H4 (cell line): ENCODE measurements at places on chromosomes 2 and 18. TPM values are rescaled to one million over a fixed set of nuclear protein-coding genes. Genes with fewer than 3 reads are reported as not detected.

DNA sequence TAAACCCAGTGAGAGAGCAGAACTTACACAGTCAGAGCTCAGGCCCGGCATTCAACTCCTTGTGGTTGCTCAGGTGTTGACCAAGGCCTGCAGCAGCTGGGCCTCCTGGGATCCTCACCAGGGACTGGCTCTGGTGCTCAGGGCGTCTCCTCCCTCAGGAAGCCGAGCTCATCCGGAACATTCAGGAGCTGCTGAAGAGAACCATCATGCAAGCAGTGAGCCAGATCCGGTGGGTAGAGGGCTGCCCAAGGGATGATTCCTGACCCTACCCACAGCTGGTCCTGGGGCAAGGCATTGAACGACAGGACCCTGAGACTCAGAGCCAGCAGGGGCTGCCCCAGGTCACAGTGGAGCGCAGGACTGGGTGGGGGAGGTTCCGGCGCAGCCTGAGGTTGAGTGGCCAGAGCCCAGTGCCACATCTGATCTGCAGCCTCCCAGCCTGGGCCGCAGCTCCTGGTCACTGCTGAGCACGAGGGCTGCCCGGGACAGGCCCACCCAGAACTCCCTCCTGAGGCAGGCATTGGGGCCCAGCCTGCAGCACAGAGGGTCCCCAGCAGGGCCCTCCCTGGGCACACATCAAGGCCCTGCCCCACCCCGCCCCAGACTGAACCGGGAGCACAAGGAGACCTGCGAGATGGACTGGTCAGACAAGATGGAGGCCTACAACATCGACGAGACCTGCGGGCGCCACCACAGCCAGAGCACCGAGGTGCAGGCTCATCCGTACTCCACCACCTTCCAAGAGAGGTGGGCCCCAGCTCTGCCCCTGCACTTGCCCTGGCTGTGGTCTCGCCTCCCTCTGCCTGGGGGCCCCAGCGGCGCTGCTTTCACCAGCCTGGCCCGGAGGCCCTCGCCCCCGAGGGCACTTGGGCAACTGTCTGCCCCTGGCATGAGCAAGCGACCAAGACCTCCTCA is 2.4 kb downstream of the TEKT4 start:
- DNase-seq = no peak

DNA sequence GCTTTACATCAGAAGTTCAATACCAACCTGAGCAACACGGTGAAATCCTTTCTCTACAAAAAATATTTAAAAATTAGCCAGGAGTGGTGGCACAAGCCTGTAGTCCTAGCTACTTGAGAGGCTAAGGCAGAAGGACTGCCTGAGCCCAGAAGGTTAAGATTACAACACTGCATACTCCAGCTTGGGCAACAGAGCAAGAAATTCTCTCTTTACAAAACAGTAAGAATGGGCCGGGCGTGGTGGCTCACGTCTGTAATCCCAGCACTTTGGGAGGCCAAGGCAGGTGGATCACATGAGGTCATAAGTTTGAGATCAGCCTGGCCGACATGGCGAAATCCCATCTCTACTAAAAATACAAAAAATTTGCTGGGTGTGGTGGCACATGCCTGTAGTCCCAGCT is 113.2 kb downstream of the USP34 start:
- no peak for DNase-seq

DNA sequence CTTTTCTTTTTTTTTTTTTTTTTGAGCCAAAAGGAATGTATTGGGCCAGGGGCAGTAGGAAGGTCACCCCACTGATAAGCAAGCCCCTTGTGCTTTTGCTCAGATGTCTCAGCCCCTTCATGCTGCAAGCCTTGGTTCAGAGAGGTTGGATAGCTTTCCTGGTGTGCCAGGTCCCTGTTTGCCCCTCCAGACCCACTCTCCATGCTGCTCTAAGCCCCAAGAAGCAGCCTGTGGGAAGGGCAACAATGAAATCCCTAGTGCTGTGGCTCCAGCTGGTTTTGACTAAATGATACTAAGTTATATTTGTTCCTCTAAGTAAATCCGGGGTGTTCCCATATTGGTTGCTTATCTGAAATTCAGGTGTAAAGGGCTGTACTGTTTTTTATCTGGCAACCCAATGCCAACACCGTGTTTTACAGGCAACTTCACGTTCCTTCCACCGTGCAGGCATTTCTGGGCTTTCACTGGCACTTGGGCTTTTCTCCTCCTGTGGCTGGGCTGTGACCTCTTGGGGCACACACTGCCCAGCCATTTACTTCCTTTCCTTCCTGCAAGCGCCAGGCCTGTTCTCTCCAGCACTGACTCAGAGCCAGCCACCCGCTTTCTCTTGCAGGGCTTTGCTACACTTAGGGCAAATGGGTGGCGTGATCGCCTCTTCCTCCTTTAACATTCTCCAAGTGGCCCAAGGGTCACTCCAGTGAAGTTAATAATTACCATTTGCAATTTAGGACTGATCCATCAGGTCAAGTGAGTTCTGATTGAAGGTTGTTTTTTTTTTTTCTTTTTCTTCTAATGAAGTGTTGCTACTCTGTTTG is 21.6 kb downstream of the MERTK start:
- DNase-seq = no peak

DNA sequence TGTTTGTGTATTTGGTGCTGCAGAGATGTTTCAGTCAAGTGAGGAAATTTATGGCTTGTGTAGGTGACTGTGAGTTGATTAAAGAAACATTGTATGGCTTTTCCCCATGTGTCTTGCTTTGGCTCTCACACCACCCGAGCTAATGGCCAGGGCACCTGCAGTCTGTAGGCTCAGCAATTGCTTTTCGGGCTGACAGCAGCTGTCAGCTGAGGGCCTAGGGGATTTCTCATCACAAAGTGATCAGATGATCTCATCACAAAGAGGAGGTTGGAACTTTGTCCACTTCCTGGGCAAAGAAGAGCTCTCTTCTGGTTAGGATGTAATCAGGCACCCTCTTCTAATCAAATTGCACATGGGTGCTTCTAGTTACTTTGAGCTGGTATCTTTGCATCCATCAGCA is 632.2 kb downstream of the SLC4A3 start:
- DNase-seq = no peak

- no peak for DNase-seq
These were observed 23.6 kb downstream of the OLA1 start for GRCh38 chr2:174224665-174225288.

- DNase-seq = no peak
These were observed 169.7 kb upstream of the NOSTRIN start for GRCh38 chr2:168632709-168633121.

Gene RUFY4
- total RNA-seq = not detected in 2 replicates

Gene PLGLB1
- 0.87 and 2.1 TPM in 2 replicates for total RNA-seq

Gene AQP12A
- not detected in 2 replicates for total RNA-seq

DNA sequence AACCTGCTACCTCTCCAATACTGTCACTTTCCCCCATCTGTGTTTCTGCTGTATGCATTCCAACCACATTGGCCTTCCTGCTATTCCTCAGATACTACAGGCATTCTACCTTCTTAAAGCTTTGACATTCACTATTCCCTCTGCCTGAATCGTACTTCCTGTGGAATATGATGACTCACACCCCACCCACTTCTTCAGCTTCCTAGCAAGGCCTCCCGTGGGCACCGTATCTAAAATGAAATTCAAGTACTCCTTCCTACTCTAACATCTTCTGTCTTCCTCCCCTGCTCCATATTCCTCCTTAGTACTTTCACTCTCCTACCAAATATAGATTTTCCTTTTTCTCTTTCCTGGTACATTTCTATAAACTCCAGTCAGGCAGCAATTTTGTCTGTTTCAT is 710.4 kb downstream of the RNF144A start:
- DNase-seq = peak; percentile 3

Gene PRSS56
- not detected in 2 replicates for total RNA-seq

DNA sequence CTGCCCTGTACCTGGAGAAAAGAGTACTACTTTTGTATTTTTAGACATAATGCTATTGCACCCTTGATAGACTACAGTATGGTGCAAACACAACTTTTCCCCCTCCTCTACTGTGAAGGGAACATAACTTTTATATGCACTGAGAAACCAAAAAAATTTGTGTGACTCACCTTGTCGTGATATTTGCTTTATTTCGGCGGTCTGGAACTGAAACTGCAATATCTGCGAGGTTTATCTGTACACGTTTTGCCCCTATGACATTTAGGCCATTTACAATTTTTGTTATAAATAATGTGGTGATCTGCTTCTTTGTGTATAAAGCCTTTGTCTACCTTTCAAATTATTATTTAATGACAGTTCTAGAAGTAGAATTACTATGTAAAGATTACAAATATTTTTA is 34.4 kb upstream of the AAK1 start:
- no peak for DNase-seq

- DNase-seq = no peak
These were observed 28.0 kb downstream of the PLB1 start for GRCh38 chr2:28523902-28524301.

GRCh38 chr2:189621781-189622180 is 39.5 kb upstream of the ASNSD1 start:
- no peak for DNase-seq

Gene DNAH7
- total RNA-seq = 0.02 and 0.50 TPM in 2 replicates

- DNase-seq = no peak
These were observed 78.2 kb downstream of the THNSL2 start for GRCh38 chr2:88248280-88248828.
